ENCODE measurements at places on chromosomes 16 and 17.

DNA sequence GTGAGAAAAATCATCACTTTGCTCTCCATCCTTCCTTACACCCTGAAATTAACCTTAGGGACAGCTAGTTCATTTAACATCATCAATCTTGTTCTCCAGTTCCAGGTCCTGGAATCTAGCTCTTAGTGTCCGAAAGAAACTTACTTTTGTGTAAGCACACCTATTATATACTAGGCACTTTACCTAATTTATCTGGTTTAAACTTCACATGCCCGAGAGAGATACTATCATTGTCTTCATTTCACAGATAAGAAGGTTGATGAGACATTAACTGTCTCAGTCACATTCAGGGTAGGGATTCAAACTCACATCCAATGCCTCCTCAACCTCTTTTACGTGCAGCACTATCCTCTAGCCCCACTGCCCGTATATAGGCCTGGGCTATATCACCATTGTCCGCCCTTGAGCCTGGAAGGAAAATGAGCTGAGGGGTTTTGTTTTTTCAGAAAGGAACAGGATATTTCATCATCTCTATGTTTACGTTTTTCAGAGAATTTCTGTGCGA lies 501 bp upstream of the AP2B1 start:
- DNase-seq = no peak

DNA sequence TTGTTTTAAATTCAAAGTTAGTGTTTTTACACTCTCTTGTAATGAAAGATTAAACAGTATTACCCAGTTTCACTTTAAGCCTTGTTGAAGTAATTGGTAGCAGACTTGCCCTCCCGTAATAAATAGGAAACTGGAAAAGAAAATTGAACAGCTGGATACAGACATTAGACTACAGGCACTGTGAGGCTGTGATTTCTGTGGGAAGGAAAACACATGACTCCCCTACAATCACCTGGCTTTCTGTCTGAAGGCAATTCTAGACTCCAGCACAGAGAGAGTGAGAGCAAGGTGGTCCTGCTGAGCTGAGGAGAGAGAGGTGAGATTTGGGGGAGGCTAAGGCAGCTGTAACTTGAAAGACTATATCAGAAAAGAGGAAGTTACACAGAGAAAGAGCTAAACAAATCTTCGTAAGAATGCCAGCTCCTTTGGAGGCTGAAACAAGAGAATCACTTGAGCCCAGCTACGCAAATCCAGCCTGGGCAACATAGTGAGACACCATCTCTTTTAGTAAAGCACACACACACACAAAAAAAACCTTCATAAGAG lies 57.8 kb upstream of the CDYL2 start:
- no peak for DNase-seq

DNA sequence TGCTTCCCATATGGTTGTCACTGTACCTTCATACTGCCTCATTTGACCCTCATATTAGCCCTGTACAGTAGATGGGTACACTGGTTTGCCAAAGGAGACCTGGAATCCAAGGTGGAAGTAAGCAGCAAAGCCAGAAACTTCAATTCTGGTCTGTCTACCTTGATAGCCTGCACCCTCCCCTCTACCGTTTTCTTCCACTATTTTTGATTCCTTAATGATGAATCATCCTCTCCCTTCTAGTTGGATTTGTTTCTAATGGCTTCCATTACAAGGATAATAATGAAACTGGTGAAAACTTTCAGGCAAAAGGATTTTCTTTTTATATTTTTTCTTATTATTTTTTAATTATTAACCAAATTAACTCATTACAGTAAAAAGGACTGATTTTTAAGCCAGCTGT lies 17.3 kb downstream of the TAC4 start:
- no peak for DNase-seq

DNA sequence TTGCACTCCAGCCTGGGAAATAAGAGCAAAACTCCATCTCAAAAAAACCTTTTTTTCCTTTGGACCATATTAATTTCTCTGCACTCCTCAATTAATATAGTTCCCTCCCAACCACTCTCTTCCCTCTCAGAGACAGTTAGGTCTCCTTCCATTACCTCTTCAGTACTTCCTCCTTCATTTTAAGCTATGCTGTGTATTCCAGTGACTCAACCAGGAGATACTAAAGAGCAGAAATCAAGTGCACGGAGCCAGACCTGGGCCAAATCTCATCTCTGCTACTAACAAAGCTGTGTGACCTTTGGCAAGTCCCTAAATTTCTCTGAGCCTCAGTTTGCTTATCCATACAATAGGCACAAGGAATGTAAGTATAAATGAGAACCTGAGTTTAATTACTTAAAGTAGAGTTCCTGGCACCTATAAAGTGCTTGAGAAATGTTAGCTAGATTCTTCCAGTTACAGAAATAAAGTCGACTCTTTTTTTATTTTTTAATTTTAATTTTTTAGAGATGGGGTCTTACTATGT lies 8.5 kb downstream of the PECAM1 start:
- DNase-seq = no peak

- DNase-seq = no peak
These were observed 21.5 kb downstream of the MED1 start for GRCh38 chr17:39429600-39429999.

DNA sequence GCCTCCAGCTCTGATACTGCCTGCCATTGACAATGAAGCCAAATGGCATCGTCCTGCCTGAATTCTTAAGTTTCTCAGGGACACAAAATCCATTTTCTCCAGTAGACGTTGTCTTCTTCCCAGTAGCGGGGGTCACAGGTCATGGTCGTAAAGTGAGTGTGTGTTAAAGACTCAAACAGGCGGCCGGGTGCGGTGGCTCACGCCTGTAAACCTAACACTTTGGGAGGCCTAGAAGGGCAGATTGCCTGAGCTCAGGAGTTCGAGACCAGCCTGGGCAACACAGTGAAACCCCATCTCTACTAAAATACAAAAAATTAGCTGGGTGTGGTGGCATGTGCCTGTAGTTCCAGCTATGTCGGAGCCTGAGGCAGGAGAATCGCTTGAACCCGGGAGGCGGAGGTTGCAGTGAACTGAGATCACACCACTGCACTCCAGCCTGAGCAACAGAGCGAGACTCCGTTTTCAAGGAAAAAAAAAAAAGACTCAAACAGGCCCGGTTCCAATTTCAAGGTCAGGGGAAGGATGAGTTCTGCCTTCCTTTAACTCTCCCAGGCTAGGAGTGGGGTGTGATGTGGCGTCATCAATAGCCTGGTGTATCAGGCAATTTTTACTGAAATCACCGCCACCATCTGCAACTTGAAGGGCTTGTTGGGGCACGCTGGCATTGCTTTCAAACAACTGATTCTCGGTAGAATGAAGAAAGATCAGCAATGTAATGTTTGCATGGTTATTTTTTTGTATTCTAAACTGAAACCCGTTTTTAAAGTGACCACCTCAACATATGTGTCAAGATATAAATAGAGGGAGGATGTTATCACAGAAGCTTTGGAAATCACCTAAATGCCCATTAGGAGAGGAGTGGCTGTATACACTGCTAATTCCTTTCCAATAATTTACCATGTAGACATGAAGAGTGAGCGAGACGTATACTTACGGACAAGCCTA lies 91.0 kb downstream of the WSCD1 start:
- no peak for DNase-seq

DNA sequence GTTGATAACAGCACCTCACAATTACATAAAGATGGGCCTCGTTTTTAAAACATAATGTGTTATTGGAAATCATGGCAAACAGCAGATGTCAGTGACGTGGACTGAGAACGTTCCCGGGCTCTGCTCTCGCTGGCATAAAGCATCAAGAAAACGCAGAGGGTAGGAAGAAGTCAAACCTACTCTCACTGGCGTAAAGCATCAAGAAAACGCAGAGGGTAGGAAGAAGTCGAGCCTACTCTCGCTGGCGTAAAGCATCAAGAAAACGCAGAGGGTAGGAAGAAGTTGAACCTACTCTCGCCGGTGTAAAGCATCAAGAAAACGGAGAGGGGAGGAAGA lies 110.6 kb downstream of the VPS53 start:
- DNase-seq = no peak

GRCh38 chr17:68849673-68850610 lies 105.2 kb downstream of the ABCA8 start:
- no peak for DNase-seq

GRCh38 chr16:70759666-70760065 lies 41.3 kb downstream of the VAC14 start:
- no peak for DNase-seq

DNA sequence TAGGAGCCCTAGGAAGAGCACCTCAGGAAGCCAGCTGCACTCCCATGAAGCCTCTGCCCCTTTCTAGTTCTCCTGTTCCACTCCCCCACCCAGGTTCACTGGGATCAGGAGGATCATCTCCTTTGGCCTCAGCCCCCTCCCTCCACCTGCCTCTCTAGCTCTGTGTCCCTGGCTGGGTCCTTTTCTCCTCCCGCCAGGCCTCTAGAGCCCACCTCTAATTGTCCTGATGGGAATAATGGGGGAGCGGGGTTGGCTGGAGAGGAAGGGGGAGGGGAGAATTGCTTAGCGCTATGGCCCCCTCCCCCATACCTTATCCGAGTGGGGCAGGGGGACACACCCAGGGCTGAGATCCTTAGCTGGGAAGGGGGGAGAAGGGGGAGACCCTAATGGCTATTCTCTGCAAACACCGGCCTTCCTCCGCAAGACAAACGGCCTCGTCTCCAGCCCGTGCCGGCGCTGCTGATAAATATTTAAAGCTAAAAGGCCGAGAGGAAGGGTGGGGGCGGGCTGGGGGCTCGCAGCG lies 997 bp downstream of the HOXB7 start:
- no peak for DNase-seq

Data from C1 segment of cervical spinal cord (tissue), 14 donors.